ENCODE measurements at places on chromosomes 12 and 14.
A peak's percentile ranks its signal among the peaks of the same experiment; 100 is the strongest.

DNA sequence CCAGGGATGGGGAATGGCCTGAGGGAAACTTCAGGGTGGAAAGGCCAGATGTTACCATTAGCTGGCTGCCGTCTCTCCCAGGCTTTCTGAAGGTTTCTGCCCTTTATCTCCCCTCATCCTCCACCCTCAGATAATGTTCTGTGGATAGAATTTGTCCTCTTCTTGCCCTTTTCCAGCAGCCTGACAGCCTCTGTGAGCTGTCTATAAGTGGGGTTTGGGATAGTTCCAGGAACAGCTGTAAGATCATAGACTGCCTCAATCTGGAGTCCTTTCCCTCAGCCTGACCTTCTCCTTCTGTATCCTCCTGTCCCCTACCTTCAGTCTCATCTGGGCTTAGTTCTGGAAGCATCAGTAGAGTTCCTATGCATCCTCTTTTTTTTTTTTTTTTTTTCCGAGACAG, 2.8 kb upstream of the RND1 start:
- no peak for DNase-seq

GRCh38 chr14:75147423-75148071, 20.7 kb upstream of the NEK9 start:
- DNase-seq = peak; percentile 88

DNA sequence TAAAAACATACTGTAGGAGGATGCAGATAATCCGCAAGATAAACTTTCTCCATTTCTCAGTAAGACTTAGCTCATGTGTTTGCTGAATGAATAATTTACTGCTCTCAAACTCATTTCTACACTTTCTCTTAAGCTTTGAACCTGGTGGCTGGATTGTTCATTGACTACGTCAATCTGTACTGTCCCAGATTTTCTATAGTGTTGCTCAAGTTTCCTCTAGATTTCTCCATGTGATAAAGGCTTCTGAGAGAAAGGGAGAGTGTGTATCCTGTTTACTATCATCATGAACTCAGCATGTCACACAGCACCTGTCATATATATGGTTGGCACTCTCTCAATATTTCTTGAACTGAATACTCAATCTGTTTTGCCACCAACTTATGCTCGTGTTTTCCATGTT, 518.0 kb upstream of the TBX3 start:
- DNase-seq = no peak

- DNase-seq = no peak
Observed at GRCh38 chr14:28406196-28406595, 360.4 kb upstream of the FOXG1 start.

- peak; percentile 52 for DNase-seq
Observed at GRCh38 chr14:21498540-21499526, 12.3 kb downstream of the METTL3 start.

DNA sequence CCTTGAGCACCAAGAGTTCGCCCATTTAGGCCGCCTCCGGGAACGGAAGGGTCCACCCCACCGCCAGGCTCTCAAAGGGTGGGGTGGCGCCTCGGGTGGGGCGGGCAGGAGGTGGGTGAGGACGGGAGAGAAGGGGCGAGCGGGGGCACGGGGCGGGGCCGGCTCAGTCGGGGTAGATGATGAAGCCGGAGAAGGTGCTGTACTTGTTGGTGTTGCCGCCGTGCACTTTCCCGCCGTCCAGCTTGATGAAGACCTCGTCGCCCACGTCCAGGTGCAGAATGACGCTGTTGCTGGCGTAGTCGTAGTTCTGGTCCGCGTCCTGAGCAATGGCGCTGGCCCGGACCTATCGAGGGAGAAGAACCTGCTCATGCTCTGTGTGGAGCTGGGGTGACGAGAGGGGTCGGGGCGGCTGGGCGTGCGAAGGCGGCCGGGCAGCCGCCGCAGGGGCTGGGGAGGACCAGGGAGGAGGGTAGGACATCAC, 4.1 kb downstream of the C1QL4 start:
- no peak for DNase-seq

- no peak for DNase-seq
Observed at GRCh38 chr12:124929649-124930419, 15.4 kb upstream of the UBC start.

- no peak for DNase-seq
Observed at GRCh38 chr12:111390910-111391309, 14.8 kb upstream of the SH2B3 start.

DNA sequence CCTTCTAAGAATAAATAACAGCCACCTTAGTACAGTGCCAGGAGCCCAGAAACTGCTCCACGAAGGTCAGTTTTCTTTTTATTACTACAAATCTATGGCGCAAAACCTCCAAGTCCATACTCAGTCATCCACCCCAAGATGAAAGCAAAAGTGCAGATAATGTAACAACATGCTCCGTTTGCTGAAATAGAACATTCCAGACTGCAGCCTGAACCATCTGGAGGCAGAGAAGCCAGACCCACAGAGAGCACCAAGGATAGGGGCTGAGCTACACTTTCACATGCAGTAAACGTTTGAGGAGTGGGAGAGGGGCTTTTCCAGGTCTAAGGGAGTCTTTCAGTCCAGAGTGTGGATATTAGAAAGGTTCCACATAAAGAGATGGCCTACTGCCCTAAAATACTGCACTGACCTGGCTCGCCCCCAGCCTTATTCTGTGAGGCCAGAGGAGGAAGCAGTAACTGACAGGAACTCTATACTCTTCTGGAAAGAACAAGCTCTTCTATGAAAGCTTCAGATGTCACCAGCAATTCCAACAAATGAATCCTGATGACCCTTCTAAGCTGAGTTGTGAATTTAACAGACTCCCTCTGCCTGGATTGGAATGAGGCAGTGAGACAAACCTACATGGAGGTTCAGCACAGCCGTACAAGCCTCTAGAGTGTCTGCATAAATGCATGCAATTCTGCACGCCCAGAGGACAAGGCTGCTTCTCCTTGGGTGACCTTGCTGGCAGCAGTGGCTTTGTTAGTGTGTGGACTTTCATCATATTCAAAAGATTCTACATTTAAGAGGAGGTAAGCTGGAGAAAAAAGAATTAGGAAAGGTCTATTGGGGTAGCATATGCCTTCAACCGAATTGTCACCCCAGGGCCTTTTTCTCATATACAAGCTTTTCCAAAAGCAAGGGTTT, 153.9 kb upstream of the EGLN3 start:
- no peak for DNase-seq
